NCI-H748 treated with DMSO at 0.1 percent for 48 hours (cell line): ENCODE measurements at places on chromosomes 6 and 20.

DNA sequence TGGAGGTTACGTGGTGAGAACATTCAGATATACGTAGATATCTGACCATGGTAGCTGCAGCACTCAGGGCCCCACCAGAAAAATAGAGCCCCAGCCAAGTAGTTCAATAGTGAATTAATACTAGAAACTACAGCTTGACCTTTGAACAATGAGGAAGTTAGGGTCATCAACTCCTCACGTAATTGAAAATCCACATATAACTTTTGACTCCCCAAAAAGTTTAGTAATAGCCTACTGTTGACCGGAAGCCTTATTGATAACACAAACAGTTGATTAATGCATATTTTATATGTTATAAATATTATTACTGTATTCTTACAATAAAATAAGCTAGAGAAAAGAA lies 117.9 kb downstream of the SNX5 start:
- DNase-seq, result no peak

- DNase-seq, result no peak
Measured at GRCh38 chr6:15906420-15907016, 222.4 kb upstream of the MYLIP start.

GRCh38 chr6:97456070-97456469 lies 173.1 kb upstream of the MMS22L start:
- no peak for DNase-seq

DNA sequence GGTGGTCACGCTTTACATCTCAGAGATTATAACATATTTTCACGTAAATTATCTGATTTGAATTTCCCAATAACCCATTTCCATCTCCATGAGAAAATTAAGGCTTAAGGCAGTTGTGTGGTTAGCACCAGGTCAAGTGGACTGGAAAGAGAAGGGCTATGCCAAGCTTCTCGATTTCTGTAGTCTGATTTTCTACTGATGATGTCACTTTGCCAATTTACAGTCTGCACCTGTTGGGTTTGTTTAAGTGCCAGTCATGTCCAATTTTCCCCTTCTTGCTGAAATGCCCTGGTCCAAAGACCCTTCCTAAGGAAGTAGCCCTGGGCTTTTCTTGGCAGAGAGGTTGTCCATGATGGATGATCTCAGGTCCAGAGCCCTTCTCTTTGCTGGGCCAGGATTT lies 562.3 kb upstream of the BTBD3 start:
- DNase-seq, result no peak

DNA sequence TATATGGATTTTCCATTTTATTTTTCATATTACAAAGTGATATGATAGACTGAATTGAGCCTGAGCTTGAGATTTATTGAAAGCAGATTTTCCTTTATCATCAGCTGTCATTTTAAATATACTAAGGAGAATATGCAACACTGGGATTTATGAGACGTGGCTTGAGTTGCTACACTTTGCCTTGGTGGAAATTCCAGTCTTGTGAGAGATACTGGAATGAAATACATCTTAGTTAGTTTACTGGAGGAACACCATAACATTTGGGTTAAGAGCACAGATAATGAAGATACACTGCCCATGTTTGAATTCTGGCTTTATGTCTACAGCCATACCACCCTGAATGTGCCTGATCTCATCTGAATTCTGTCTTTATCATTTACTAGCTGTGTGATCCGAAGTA lies 86.5 kb upstream of the IFNGR1 start:
- DNase-seq, result no peak

DNA sequence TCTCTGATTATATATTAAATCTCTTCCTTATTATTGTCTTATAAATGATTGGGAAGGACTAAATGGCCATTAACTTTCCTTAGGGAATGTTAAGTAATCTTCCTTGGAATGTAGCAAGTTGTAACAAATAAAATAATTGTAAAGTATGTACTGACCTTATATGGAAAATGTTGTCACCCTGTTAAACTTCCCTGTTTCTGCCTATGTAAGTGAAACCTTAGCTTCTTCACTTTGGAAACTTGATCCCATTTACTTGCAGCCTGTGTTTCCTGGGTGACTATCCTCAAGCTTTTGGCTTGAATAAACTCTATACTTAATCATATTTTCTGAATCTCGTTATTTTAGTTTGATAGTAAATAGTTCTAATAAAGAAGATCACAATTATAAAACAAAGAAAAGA lies 519.5 kb upstream of the PTCHD4 start:
- DNase-seq, result no peak

- peak; percentile 20 for DNase-seq
Measured at GRCh38 chr6:139250296-139251044, 41.3 kb downstream of the TXLNB start.

GRCh38 chr20:18019068-18019467 lies 38.6 kb downstream of the OVOL2 start:
- DNase-seq, result no peak

DNA sequence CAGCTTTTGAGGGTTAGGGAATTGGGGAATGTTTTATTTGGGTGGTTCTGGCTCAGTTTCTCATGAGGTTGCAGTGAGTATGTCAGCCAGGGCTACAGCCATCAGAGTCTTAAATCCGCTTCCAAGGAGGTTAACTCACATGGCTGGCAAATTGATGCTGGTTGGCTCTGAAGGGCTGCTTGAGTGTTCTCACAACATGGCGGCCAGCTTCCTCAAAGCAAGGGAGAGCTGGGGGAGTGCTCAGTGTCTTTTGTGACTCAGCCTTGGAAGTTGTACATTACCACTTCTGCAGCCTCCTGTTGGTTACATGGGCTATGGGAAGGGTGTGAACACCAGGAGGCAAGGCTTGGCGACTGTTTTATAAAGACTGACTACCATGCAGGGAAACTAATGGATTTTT lies 17.8 kb upstream of the PPP1R3G start:
- no peak for DNase-seq

- no peak for DNase-seq
Measured at GRCh38 chr20:37921341-37921929, 18.5 kb downstream of the VSTM2L start.

GRCh38 chr6:18400831-18401446 lies 13.8 kb downstream of the RNF144B start:
- DNase-seq, result no peak

- DNase-seq, result no peak
Measured at GRCh38 chr6:3316818-3317217, 58.1 kb downstream of the PSMG4 start.
